ENCODE measurements at places on chromosomes 3 and 15. TPM values are rescaled to one million over a fixed set of nuclear protein-coding genes. Genes with fewer than 3 reads are reported as not detected.

ZNF502 gene
- total RNA-seq: 3.7 TPM

FBXO40 gene
- total RNA-seq: not detected

DNA sequence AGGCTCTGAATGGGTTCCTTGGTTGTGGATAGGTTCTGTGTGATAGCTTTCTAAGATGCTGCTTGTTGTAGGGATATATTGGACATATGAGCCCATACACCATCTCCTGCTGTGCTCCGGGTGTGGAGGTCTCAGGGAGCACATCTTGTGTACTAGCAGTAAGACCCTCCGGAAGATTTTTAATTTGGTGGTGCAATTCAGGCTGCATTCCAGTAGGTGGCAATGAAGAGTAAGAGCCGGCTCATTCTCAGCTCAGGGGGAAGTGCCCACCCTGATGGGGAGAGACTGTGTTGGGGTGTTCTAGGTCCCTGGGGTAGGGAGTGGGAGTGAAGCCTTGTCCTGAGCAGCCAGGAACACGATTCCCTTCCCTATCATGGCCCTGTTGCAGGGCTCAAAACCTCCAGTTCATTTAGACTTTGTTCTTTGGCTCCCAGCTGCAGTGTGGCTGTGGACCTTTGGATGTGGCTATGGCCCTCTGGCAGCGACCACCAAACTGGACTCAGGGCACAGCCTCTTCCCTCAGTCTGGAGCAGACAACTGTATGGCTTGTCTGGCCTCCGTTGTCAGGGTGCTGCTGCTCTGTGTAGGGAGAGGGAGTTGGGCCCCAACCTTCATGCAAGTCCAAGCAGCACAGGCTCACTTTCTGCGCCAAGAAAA is 104.7 kb downstream of the UNC13C start:
- no peak for DNase-seq
- H3K4me1 ChIP-seq: no peaks in the 10 kb centered on the region
- no peak overlapping the region for H3K4me3 ChIP-seq
- no peaks in the 10 kb centered on the region for H3K36me3 ChIP-seq
- no peak overlapping the region for H3K27ac ChIP-seq

DNA sequence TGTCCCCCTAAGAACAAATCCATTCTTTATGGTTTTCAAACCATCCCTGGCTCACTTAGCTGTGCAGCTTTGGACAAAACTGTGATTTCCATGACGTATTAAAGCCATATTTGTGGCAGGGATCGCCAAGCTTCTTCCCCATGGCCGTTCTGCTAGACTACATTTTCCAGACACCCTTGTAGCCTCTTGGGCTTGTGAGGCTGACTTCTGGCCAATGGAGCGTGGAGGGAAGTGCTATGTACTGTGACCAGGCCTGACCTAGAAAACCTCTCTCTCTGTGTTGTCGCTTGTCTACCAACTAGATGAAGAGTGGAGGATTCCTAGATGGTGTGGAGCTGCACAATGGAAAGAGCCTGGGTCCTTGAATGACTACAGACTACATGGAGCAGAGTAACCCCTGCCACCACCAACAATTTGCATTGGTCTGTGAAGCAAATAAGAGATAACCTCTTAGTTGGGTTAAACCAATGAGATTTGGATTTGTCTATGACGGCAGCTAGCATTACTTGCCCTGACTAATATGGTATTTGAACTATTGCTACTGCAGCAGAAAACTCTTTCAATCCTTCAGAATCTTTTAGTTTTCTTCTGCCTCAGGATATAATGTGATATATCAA is 22.1 kb upstream of the MGLL start:
- no peaks in the 10 kb centered on the region for H3K36me3 ChIP-seq
- no peak overlapping the region for H3K27ac ChIP-seq
- no peaks in the 10 kb centered on the region for H3K4me1 ChIP-seq

DNA sequence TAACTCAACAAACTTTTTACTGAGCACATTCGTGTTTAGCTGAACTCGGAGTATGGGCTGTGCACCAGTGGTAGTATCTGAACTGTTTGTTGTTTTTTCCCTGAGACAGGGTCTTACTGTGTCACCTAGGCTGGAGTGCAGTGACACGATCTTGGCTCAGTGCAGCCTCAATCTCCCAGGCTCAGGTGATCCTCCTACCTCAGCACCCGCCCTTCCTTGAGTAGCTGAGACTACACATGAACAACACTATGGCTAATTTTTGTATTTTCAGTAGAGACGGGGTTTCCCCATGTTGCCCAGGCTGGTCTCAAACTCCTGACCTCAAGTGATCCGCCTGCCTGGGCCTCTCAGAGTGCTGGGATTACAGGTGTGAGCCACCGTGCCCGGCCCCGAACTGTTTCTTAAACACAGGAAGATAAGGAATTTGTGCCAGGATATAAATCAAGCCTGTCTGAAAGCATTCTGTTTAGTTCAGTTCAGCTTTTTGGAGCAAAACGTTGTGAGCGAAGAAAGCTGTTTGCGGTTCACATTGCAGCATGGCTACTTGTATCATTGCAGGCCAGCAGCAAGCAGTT is 40.4 kb upstream of the SKOR1 start:
- no peaks in the 10 kb centered on the region for H3K4me1 ChIP-seq
- no peak for DNase-seq
- H3K36me3 ChIP-seq: peaks cover 3% of the 10 kb centered on the region
- no peaks in the 10 kb centered on the region for H3K27me3 ChIP-seq
- no peak overlapping the region for H3K4me3 ChIP-seq
- no peak overlapping the region for H3K27ac ChIP-seq

- no peaks in the 10 kb centered on the region for H3K27me3 ChIP-seq
- peaks cover 15% of the 10 kb centered on the region for H3K4me1 ChIP-seq
- H3K4me3 ChIP-seq: no peak overlapping the region
- H3K36me3 ChIP-seq: no peaks in the 10 kb centered on the region
- DNase-seq: no peak
Measured at GRCh38 chr3:32595323-32595722, 24.7 kb upstream of the DYNC1LI1 start.

DNA sequence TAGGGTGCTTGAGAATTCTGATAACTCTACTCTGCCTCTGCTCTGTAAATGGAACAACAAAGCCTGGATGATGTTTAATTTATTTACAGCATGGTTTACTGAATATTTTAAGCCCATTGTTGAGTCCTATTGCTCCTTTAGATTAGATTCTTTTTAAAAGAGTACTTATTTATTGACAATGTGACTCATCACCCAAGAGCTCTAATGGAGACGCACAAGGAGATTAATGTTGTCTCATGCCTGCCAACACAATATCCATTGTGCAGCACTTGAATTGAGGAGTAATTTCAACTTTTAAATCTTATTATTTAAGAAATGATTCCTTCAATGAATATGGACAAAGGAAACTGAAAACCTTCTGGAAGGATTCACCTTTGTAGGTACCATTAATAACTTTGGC is 691.4 kb downstream of the ZBBX start:
- no peaks in the 10 kb centered on the region for H3K36me3 ChIP-seq
- H3K27me3 ChIP-seq: no peaks in the 10 kb centered on the region
- H3K4me3 ChIP-seq: no peak overlapping the region
- DNase-seq: no peak
- no peaks in the 10 kb centered on the region for H3K4me1 ChIP-seq

DNA sequence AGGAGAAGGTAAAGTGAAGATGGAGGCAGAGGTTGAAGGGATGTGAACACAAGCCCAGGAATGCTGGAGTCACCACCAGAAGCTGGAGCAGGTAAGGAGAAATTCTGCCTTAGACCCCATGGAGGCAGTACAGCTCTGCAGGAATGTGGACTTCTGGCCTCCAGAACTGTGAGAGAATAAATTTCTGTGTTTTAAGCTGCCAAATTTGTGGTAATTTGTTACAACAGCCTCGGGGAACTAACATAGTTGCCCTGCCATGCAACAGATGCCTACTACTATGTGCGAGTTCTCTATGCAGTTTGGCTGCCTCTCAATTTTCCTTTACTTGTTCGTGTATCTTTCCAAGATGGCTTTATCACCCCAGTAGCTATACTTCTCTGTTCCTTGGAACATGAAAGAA is 394.1 kb downstream of the TUSC7 start:
- H3K4me1 ChIP-seq: no peaks in the 10 kb centered on the region
- no peak for DNase-seq
- H3K4me3 ChIP-seq: no peak overlapping the region

DNA sequence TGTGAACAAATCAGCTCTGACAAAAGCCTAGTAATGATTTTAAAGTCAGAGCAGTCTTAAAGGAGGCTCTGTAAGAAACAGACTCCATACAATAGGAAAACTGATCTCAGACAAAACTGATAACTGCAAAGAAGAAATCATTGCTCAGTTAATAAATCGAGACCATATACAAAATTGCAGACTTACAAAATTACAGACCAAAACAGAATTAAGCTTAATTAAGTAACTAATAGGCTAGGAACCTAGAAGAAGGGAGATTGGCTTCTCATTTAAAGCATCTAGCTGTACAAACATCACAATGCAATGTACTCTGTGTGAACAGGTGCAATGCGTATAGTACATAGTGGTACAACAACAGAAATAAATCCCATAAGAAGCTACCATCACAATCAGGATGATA is 46.3 kb downstream of the ZBTB20 start:
- H3K4me1 ChIP-seq: peaks cover 48% of the 10 kb centered on the region
- no peak overlapping the region for H3K4me3 ChIP-seq
- DNase-seq: no peak
- no peak overlapping the region for H3K27ac ChIP-seq
